ENCODE measurements at places on chromosomes 2 and 18.

GRCh38 chr2:23478933-23479683 is 94.1 kb downstream of the KLHL29 start:
- no peak for DNase-seq

DNA sequence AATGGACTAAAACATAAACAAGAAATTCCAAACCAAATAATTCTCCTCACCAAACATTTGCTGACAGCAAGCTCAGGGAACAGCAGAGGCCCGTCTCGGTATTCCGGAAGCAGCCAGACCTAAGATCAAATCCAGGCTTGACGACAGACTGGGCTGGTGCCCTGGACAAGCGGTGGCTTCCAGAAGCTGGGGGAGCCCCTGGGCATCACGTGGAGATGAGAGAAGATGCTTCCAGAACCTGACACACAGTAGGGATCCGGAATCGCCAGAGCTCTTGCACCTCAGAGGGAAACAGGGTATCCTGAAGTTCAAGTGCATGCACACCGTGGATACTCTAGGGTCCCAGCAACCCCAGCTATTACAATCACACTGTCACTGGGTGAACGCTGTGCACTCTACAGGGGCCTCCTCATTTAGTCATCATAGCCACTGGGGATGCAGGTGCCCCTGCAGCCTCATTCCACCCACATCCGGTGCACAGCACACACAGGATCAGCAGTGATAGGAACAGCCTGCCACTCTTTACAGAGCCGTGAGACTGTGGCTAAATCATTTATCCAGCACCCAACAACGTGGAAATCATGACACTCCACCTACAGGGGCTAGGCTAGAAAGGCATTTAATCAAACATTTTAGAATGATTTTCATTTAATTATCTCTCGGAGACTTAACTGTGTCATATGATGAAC is 102.6 kb downstream of the HDAC4 start:
- peak; percentile 90 for DNase-seq

DNA sequence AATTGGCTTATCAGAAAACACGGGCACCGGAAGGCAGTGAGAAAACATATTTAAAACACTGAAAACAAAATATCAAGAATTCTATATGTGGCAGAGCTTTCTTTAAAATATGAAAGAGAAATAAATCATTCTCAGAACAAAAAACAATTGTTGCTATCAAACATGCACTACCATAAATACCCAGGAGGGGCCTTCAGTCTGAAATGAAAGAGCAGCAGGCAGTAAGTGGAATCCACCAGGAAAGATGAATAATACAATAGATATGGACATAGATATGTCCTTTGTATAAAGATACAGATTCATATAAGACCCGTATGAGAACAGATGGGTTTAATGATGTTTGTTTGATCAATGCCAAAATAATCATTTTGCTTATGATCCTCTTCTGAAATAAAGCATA is 142.0 kb downstream of the TMEM18 start:
- no peak for DNase-seq

DNA sequence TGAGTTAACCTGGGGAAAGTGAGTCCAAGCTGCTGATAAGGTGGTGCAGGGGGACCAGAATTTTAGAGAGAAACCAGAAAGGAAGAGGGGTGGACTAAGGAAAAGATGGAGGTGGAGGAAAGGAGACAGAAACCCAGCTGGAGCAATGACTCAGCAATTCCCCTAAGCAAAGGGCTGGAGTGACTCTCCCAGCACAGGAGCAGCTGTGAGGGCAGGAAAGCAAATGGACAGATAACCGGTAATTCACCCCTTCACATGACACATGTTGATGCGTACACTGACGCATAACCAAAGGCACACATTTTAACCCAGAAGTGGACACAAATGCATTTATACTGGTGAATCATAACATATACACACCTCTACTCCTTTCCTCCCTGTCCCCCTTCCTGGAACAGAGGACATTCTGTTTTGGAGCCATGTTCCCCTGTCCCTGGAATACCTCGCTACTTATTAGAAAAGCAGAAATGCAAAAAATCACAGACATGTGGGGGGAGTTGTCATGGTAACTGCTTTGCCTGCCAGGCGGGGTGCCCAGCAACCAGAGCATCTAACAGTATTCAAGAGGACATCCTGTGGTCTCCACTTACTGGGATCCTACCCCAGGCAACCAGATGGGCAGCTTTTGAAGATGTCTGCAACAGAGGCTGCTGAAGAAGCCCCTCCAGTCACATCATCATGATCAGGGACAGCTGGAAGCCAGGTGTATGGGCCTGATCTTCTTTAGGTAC is 4.7 kb downstream of the CDK5R2 start:
- no peak for DNase-seq

- DNase-seq = no peak
Measured at GRCh38 chr2:212626371-212626918, 87.8 kb upstream of the ERBB4 start.

GRCh38 chr2:161414042-161415033 is 1.8 kb upstream of the TBR1 start:
- peak; percentile 67 for DNase-seq

DNA sequence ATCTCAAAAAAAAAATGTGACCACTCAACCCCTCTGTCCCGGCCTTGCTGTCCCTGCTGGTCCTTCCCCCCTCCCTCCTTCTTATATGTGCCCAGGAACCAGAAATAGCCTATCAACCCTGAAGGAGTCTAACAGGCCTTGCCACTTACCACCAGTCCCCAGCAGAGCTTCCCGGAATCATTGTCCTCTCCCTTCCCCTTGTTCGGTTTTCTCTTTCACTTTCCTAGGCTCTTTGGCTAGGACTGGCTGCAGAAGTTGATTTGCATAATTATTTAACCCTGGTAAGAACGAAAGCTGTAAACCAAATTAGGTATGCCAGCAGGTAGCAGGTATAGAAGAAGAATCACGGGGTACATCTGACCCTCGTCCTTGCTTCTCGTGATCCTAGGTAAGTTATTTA is 72.6 kb upstream of the ZNF532 start:
- DNase-seq = no peak

DNA sequence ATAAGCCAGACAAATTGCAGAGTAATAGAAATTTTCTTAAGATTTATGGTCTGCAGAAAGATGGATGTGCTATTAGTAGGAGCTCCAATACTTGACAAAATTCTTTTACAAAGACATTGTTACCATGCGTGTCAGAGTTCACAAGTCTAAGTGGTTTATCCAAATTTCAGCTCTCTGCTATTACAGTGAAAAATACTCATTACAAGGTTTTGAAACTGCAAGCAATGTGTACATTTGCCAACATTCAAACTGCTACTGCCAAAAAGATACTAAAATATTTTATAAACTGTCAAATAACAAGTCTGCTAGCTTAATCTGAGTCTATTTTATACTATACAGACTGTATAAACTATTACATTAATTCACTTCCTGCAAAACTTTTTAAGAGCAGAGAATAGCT is 1341.5 kb upstream of the ACVR2A start:
- DNase-seq = no peak

GRCh38 chr2:48749291-48750127 is 6.0 kb downstream of the LHCGR start:
- no peak for DNase-seq

GRCh38 chr2:240304746-240305161 is 130.7 kb upstream of the GPC1 start:
- no peak for DNase-seq

- no peak for DNase-seq
Measured at GRCh38 chr2:105062158-105062557, 24.3 kb downstream of the MRPS9 start.

DNA sequence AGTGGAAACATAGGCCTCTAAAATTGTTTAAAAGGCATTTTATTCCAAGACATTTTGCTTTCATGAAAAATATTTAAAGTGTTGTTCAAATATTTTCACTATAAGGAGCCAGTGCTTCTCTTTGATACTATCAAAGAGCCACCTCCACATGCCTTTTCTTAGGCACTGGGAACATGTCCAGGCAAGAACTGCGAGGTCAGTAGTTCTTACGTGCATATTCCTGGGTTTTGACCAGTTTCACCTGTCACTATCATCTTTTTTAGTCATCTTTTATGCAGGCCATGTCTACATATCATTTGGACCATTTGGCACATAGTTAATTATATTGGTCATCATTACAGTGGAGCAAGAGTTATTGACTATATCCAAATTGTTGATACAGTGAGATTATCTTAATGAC is 195.3 kb downstream of the CCDC85A start:
- no peak for DNase-seq

DNA sequence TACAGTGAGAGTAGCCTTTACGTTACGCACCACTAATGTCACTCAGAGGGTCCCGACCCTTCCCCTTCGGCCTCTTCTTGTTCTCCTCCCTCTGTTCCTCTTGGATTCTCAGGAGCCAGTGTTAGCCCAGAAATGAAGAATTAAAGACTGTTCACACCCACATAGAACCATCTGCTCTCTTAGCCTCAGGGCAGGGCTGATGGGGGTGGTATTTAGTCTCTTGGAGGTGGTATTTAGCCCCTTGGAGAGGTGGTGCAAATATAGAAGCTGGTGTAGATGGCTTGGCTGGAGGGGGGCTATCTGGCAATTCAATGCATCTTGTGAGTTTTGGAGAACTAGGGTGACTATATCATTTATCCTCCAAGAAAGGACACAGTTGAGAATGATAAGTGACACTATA is 286.5 kb downstream of the PRKCE start:
- DNase-seq = no peak

DNA sequence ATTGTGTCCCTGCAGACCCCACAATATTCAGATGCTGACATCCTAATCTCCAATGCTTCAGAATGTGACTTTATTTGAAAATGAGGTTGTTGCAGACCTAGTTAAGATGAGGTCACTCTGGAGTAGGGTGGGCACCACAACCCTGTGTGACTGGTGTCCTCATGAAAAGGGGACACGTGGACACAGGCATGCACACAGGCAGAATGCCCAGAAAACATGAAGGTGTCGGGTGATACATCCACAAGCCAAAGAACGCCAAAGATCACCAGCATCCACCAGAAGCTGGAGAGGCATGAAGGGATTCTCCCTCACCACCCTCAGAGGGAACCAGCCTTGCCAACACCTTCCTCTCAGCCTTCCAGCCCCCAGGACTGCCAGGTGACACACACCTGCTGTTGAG is 69.3 kb downstream of the AFF3 start:
- no peak for DNase-seq

DNA sequence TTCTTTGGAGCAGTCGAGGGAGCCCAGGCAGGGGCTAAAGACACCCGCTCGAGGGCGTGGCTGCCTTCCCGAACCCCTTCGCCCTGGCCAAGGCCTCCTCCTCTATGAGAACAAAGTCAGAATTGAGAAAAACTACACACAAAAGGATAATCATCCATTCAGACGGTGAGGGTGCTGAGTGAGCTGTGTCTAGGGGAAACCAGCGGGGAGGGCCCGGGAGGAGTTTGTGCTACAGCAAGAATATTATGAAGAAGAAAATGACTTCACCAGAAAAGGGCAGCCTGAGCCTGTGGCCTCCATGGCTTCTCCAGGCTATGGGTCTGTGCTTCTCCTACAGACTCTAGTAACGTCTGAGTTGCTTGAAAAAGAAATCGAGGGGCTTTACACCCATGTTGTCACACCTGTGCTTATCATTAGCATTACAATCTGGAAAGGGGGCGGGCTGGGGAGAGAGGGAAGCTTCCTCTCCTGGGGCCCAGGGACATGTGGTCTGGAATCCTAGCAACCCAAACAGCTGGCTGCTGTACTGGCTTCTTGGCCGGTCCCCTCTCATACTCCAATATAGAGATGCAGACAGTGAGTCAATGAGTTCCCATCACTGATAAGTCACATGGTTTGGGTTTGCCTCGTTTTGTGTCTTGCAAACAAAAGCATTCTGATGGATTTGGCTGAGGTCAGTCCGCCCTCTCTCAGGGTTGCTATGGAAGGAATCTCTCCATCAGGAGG is 52.0 kb upstream of the ARL4C start:
- no peak for DNase-seq

DNA sequence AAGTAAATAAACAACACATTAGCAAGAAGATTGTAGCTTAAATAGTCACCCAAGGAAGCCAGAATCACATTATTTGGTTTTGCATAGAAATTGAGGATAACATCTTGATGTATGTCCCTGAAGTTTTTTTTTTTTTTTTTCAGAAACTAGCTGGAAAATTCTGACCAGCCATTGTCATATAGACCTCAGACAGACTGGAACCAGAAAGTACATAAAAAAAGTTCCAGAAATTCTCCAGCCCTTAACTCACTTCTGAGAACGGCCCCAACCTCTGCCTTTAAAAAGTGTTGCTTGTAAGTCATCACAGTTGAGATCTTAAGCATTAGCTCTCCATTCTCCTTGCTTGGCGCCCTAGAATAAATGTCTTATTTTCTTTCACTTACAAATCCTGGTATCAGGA is 350.5 kb downstream of the CCDC85A start:
- no peak for DNase-seq

DNA sequence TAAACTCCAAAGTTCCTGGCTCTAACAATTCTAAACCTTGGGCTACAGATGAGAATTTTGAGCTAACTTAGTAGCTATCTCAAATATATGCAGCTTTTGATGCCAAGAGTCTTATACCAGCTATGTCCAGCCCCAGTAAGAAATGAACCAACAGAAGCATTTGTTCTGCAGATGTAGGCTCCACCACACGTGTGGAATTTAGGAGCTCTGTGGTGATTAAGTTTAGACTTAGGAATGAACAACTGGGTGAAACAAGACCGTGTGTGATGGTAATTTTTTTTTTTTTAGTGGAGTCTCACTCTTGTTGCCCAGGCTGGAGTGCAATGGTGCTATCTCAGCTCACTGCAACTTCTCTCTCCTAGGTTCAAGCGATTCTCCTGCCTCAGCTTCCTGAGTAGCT is 179.7 kb downstream of the ANKRD30B start:
- no peak for DNase-seq

DNA sequence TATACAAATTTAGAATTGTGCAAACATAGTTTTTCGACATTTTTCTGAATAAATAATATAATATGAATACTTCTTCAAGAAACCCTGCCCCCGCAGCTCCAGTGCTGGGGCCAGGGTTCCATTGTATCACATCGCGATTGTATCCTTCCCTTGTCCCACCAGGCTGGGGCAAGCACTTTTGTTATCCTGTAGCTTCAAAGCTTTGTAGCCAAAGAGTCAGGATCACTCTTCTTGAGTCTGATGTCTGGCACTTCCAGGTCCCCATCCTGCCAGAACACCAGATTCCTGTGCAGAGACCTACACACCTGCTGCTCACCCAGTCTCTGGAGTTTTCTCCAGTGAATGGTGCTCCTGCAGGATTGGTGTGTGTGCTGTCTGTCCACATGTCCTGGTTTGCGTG is 186.9 kb downstream of the ASB1 start:
- no peak for DNase-seq

- DNase-seq = no peak
Measured at GRCh38 chr18:42778024-42778423, 337.5 kb downstream of the RIT2 start.
